Activated naive CD8-positive, alpha-beta T cell treated with anti-CD3 and anti-CD28 coated beads for 36 hours (primary cell): ENCODE measurements at places on chromosomes 1 and 21. TPM values are rescaled to one million over a fixed set of nuclear protein-coding genes. Genes with fewer than 3 reads are reported as not detected.

DNA sequence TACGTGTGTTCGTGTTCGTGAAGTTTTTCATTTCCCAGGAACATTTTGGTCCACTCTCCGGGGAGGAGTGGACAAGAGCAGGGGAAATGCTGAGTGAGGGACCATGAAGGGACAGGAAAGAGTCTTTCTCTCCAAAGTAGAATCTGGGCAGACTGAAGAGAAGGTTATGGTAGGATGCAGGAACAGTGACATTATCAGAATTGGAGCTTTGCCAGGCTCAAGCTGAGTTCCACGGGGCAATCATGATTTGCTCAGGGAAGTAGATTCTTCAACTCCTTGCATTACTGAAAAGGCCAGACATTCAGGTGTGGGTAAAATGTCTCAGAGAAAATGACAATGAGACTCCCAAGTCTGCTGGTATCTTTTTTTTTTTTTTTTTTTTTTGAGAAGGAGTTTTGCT, 16.6 kb downstream of the ATP1A4 start:
- peaks cover 27% of the 10 kb centered on the region for H3K4me1 ChIP-seq
- no peak overlapping the region for H3K27ac ChIP-seq

GRCh38 chr1:232178191-232178590, 451.7 kb downstream of the SIPA1L2 start:
- H3K4me3 ChIP-seq, result no peak overlapping the region
- no peaks in the 10 kb centered on the region for H3K36me3 ChIP-seq
- no peak overlapping the region for H3K27ac ChIP-seq
- H3K4me1 ChIP-seq, result no peaks in the 10 kb centered on the region

GRCh38 chr1:98940722-98941079, 64.0 kb downstream of the PLPPR5 start:
- H3K4me3 ChIP-seq, result no peak overlapping the region
- no peaks in the 10 kb centered on the region for H3K27me3 ChIP-seq
- H3K27ac ChIP-seq, result no peak overlapping the region
- DNase-seq, result no peak
- H3K36me3 ChIP-seq, result no peaks in the 10 kb centered on the region

GRCh38 chr1:204147406-204148383, 4.1 kb downstream of the ETNK2 start:
- no peak for DNase-seq
- H3K27ac ChIP-seq, result no peak overlapping the region
- H3K4me1 ChIP-seq, result no peaks in the 10 kb centered on the region
- peaks cover 5% of the 10 kb centered on the region for H3K27me3 ChIP-seq
- H3K4me3 ChIP-seq, result no peak overlapping the region

DNA sequence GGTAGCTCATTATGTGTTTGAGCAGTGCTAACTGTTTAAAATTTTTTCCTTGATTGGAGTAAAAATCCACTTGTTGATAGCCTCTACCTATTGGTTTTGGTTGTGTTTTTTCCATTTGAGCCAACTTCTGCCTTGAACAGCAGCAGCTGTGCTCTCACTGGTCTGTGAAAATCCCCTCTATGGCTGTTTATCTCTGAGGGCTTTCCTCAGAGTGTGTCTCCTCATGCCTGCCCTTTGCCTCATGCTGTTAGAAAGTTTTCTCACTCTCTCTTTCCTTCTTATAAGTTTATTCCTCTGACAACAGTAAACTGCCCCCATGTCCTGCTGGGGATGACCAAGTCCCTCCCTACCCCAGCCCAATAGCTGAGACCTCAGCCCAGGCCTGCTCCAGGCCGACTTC, 14.1 kb downstream of the REG4 start:
- H3K4me1 ChIP-seq, result peaks cover 18% of the 10 kb centered on the region
- H3K27ac ChIP-seq, result peak overlapping the region; percentile 40
- no peaks in the 10 kb centered on the region for H3K27me3 ChIP-seq
- H3K4me3 ChIP-seq, result no peak overlapping the region
- no peaks in the 10 kb centered on the region for H3K36me3 ChIP-seq

DNA sequence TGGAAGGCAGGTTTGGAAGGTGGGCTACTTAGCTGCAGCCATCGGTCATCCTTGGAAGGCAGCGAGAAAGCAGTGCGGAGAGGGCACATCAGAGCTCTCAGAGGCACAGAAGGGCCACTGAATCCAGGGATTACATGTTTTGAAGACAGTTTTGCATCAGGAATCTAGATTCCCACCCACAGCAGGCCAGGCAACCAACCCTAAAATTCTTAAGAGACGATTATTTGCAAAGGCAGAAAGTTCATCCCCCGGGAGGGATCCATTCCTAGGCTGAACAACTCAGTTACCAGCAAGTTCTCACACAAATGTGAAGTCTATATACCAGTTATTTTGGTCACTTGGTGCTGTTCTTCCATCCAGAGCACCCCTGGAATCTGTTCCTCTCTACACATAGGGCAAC, 457.3 kb upstream of the VAMP3 start:
- H3K4me3 ChIP-seq, result no peak overlapping the region
- no peaks in the 10 kb centered on the region for H3K4me1 ChIP-seq
- peaks cover 8% of the 10 kb centered on the region for H3K27me3 ChIP-seq

GRCh38 chr21:44331650-44332307, 7.4 kb downstream of the CFAP410 start:
- H3K27ac ChIP-seq, result no peak overlapping the region
- DNase-seq, result no peak
- no peak overlapping the region for H3K4me3 ChIP-seq
- H3K36me3 ChIP-seq, result peaks cover 1% of the 10 kb centered on the region
- no peaks in the 10 kb centered on the region for H3K27me3 ChIP-seq

GRCh38 chr1:48061162-48062136, 64.3 kb upstream of the TRABD2B start:
- H3K27me3 ChIP-seq, result no peaks in the 10 kb centered on the region
- no peaks in the 10 kb centered on the region for H3K4me1 ChIP-seq
- H3K36me3 ChIP-seq, result no peaks in the 10 kb centered on the region
- H3K27ac ChIP-seq, result no peak overlapping the region
- DNase-seq, result peak; percentile 7

PDXK gene
- 111 TPM for total RNA-seq

DNA sequence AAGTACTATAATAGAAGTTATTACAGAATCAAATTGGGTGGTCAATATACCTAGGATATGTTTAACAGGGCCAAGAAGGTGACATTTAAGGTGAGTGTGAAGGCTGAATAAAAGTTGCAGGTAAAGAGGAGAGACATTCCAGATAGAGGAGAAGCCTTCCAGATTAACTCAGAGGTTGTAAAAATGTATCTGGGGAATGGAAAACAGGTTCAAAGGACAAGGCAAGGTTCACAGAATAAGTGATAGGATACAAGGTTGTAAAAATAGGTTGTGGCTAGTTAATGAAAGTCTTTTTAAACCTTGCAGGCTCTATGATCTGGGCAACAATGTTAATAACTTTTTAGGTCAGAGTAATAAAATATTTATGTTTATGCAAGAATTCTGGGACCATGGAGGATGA, 40.2 kb downstream of the FUBP1 start:
- no peaks in the 10 kb centered on the region for H3K27me3 ChIP-seq
- H3K36me3 ChIP-seq, result peaks cover 20% of the 10 kb centered on the region
- peaks cover 15% of the 10 kb centered on the region for H3K4me1 ChIP-seq
- no peak for DNase-seq
- H3K4me3 ChIP-seq, result no peak overlapping the region

- H3K36me3 ChIP-seq, result no peaks in the 10 kb centered on the region
- DNase-seq, result no peak
- H3K27ac ChIP-seq, result no peak overlapping the region
Observed at GRCh38 chr1:201329286-201329685, 46.0 kb downstream of the PKP1 start.

DNA sequence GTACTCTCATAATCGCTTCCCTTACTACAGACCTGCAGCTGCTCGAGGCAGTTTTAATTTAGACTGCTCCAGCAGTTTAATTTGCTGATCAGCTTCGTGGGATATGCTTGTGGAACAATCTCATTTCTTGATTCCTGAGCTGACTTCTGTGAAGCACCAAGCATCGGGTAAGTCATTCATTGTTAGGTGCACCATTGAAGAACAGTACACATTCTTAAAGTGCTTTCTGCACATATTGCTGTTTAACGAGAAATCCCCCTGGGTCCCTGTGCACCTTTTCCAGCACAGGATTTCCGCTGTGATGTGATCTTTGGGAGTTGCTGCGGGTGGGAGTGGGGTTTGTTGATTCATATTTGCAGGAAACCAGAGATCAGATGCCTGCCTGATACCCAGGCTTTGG, 9.1 kb downstream of the GALNT2 start:
- H3K27me3 ChIP-seq, result no peaks in the 10 kb centered on the region
- H3K27ac ChIP-seq, result peak overlapping the region; percentile 75
- peaks cover 24% of the 10 kb centered on the region for H3K36me3 ChIP-seq
- H3K4me3 ChIP-seq, result no peak overlapping the region
- no peak for DNase-seq
- H3K4me1 ChIP-seq, result peaks cover 51% of the 10 kb centered on the region

DNA sequence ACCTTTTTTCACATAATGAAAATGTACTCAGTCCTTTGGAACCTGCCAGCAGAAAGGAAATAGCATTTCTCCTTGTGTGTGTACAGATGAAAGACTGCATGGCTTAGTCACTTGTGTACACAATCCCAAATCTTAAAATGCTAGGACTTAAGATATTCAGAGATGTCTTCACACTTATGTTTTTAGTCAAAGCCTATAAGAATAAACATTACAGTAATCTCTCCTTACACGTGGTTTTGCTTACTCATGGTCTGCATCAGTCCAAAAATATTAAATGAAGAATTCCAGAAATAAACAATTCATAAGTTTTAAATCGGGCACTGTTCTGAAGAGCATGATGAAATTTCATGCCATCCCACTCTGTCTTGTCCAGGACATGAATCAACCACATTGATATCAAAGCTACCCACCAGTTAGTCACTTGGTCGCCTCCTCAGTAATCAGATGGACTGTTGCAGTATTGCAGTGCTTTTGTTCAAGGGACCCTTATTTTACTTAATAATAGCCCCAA, 75.7 kb upstream of the RRP15 start:
- no peak for DNase-seq
- no peak overlapping the region for H3K4me3 ChIP-seq
- H3K27me3 ChIP-seq, result peaks cover 11% of the 10 kb centered on the region
- no peaks in the 10 kb centered on the region for H3K4me1 ChIP-seq
- no peaks in the 10 kb centered on the region for H3K36me3 ChIP-seq

DNA sequence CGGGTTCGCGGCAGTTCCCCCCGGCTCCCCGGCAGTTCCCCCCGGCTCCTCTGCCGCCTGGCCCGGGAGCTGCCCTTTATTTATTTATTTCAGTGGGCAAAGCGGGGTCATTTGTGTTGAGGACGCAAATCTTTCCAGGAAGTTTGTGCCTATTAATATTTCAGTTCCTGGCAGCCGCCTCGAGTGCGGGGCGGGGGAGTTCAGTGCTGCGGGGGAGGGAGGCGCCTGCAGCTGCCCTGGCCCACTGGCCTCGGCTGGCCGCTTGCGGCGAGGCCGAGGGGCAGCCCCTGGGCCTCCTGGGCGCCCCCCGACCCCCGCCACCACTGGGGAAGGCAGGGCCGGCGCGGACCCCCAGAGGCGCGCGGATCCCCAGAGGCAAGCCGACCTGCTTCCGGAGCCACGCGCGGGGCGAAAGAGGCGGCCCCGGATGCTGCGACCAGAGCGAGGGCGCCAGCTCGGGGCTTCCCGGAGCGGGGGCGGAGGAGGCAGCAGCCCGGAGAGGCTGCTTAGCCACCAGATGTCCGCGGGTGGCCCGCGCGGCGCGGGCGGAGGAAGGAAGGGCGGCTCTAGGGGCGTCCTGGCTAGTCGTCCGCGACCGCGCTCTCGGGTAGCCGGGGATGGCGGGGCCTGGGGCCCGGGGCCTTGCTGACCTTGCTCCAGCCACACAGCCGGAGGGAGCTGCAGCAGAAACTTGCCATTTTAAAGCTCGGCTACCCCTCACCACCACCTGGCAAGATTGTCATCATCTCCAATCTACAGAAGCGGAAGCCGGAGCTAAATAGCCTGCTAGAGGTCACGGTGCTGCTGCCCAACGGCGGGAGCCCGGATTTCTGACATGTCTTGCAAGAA, 48.0 kb downstream of the H3-3A start:
- peak; percentile 86 for DNase-seq
- no peaks in the 10 kb centered on the region for H3K27me3 ChIP-seq
- H3K27ac ChIP-seq, result peak overlapping the region; percentile 74
- peaks cover 22% of the 10 kb centered on the region for H3K4me1 ChIP-seq

DNA sequence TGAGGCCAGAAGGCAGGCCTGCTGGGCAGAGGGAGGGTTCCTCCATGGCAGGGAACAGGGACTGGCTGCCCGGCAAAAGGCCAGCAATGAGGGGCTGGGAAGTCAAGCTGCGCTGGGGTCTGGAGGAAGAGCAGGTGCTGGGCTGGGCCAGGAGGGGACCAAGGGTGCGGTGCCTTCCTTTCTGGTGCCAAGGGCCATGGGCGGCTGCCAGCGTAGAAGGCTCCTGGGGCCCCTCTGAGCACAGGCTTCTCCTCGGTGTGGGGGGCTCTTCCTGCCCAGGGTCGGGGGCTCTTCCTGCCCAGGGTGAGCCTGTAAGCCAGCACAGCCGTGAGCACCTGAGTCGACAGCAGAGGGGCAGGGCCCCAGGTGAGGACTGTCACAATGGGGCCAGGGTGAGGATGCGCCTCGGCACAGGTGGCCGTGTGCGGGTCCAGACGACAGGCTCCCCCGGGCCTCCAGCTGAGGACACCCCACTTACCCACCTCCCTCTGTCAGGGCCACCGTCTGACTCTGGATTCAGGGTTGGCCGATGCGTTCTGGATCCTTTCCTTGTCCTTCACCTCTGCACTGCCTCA, 10.7 kb upstream of the DNMT3L start:
- H3K27ac ChIP-seq, result no peak overlapping the region
- H3K4me1 ChIP-seq, result no peaks in the 10 kb centered on the region
- no peak for DNase-seq
- no peak overlapping the region for H3K4me3 ChIP-seq
- no peaks in the 10 kb centered on the region for H3K27me3 ChIP-seq
- no peaks in the 10 kb centered on the region for H3K36me3 ChIP-seq

- H3K4me3 ChIP-seq, result no peak overlapping the region
- H3K27me3 ChIP-seq, result peaks cover 23% of the 10 kb centered on the region
- no peaks in the 10 kb centered on the region for H3K36me3 ChIP-seq
- H3K27ac ChIP-seq, result no peak overlapping the region
- DNase-seq, result no peak
Observed at GRCh38 chr1:65276197-65276939, 33.0 kb upstream of the DNAJC6 start.

RALGPS2 gene
- 6.6 TPM for total RNA-seq

L1TD1 gene
- 0.41 TPM for total RNA-seq

PLEKHM2 gene
- total RNA-seq, result 45.4 TPM

GRCh38 chr1:198187973-198188588, 31.3 kb downstream of the NEK7 start:
- no peak for DNase-seq
- peaks cover 5% of the 10 kb centered on the region for H3K36me3 ChIP-seq
- peak overlapping the region; percentile 50 for H3K4me3 ChIP-seq
- H3K4me1 ChIP-seq, result peaks cover 67% of the 10 kb centered on the region
